Osteocyte (in vitro differentiated cells): ENCODE measurements at places on chromosomes 16 and 17. TPM values are rescaled to one million over a fixed set of nuclear protein-coding genes. Genes with fewer than 3 reads are reported as not detected.

Gene NFATC3
- total RNA-seq = 42.0 and 42.3 TPM in 2 replicates

Gene MXRA7
- 183 and 187 TPM in 2 replicates for total RNA-seq

DNA sequence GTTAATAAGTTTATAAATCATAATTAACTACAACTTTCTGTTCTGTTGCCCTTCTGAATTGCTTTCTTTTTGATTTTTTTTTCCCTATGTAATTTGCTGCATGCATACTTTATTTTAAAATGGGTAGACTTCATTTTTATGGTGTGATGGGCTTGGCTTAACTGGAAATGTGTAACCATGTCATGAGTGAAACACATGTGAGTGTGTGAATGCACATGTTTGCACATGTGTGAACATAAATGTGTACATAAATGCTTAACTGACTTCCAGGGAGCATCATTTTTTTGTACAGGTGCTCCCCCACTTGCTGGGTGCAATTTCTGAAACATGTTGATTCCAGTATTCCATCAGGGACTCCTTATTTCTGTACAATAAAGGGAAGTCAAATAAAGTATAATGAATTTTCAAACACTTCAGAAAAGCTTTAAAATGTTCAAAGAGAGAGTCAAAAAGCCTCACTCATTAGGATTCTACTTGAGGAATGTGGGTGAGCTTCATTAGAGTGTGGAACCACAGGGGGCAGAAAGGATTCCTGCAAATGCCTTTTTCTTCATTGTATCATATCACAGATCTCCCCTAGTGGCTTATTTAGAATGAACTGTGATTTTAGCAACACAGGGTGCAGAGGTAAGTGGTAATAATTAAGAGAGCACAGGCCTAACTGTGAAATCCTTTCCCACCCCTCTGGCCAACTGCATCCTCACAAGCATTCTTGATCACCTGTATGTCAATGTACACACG lies 31.7 kb upstream of the CDH11 start:
- DNase-seq = no peak

Gene DDX42
- 109 and 123 TPM in 2 replicates for total RNA-seq

DNA sequence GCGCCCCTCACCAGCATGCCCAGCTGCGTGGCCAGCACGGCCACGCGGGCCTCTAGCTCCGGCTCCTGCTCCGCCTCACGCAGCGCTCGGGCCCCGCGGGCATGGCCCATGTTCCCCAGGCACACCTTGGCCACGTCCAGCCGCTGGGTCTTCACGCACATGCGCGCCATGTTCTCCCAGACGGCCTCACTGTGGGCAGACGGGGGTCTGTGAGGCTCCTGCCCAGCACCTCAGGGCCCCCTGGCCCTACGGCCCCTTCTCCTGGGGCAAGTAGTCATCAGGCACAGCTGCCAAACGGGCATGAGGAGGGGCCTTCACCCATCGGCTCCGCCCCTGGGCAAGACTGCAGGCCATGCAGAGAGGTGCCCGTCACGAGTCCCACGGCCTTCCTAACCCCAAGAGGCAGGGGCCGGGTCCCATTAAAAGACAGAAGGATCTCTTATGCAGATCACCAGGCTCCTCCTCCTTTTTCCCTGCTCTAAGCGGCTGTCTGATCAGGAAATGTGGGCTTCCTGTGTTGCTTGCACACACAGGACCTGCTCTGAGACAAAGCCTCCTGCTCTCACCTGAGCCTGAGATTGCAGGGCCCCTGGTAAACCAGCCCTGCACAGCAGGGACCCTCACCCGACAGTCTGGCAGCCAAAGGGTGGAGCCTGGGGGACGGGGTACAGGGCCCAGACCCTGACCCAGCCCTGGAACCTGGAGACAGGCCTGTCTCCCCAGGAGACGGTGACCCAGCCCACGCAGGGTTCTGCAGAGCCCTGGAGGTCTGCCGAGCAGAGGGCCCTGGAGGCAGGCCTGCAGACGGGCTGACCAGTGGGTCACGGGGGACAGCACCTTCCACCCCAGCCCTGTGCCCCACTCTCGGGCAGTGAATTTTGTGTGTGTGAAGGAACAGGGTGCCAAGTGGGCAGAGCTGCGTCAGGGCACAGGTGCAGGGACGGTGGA lies 6.6 kb upstream of the TMEM204 start:
- DNase-seq = no peak

- DNase-seq = no peak
Measured at GRCh38 chr17:27810211-27810901, 10.0 kb upstream of the NOS2 start.

DNA sequence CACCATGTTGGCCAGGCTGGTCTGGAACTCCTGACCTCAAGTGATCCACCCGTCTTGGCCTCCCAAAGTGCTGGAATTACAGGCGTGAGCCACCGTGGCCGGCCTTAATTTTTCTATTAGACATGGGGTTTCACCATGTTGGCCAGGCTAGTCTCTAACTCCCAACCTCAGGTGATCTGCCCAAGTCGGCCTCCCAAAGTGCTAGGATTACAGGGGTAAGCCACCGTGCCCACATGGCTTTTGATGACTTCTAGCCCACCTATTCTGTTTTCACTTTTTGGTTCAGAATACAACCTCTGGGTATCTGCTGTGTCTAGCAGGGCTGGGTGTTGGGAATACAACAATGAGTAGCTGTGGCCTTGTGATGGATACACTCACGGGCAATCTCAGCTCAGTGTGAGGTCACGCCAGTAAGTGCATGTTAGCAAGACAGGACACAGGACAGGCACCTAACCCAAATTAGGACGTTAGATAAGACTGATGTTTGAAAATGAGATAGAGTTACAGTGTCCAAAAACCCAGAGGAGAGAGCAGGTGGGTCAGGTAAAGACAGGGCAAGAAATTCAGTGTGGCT lies 14.1 kb upstream of the YWHAE start:
- DNase-seq = no peak

Gene ERBB2
- total RNA-seq = 66.2 and 69.9 TPM in 2 replicates

DNA sequence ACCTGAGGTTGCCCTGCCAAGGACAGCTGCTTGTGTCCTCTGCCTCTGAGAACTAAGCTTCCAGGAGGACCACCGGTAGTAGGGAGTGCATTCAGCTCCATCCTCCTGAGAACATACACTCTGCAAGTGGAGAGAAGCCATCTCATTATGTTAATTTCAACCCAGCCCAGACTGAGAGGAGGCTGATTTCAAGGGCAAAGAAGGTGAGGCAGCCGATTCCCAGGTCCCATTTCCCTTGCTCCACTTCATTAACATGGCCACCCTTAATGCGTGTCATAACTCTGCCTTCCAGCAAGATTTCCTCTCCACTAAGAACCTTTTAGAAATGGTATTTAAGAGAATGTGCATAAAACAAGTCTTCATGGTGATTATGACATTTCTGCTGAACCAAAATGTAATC lies 72.5 kb downstream of the CDH13 start:
- DNase-seq = no peak

DNA sequence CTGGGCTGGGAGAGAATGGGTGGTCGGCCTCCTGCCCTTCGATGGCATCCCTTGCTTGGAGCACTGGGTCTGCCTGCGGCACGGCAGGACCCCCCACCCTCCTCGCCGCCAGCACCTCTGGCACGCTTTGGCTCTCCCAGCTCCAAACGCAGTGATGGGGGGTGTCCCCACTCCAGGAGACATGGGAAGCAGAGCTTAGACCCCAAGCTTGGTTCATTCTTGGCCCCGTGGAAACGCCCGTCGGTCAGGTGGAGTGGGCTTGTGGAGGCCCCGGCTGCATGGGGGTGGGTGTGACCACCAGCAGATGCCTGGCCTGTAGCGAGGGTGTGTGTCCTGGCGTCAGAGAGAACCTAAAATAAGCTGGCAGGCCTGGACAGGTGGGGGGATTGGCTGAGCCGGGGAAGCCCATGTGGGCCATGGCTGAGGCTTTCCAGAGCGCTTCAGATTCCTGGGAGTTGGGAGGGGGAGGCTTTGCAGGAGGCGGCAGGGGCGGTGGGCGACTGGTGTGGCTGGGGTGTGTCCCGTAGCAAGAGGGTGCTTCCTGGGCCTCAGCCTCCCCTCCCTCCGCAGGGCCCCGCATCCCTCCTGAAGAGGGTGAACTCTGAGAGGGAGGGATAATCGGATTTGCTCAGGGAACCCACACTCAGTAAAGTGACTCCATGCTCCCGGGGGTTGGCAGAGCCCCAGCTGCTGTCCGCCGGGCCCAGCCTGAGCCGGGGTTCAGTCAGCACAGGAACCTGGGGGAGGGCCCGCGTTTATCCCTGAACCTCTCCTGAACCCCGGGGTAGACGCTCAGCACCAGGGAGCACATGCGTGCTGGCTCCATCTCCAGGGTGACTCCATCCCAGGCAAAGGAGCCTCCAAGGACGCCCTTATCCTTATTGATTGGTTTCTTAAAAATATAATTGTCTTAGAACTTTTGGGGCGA lies 3.4 kb downstream of the CACNA1H start:
- no peak for DNase-seq

Gene KRTAP1-5
- not detected in 2 replicates for total RNA-seq

- no peak for DNase-seq
Measured at GRCh38 chr16:30850246-30850645, 43.6 kb downstream of the BCL7C start.

Gene TMED6
- 0.40 and 0.94 TPM in 2 replicates for total RNA-seq

Gene HOXB4
- not detected in 2 replicates for total RNA-seq
